ENCODE measurements at places on chromosomes 4 and X.

GRCh38 chrX:150477371-150477770, 91.0 kb upstream of the MTM1 start:
- no peak for DNase-seq

GRCh38 chrX:47143894-47144625, 442 bp downstream of the NDUFB11 start:
- no peak for DNase-seq

DNA sequence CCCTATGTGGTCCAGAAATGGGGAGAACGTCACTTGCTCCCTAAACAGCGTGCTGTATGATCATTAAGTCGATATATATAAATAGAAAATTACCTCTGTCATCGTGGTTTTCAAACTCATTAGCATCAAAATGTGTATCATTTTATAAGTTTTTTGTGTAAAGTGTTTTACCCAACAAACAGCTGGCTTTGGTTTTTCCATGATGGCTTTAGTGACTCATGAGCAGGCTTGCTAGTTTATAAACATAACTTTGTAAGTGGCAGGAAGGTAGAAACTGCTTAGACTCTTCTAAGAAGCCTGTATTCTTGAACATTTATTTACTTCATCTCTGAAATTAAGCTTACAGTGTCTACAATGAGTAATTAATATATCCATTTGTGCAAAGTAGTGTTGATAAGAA, 108.4 kb upstream of the DIPK2B start:
- DNase-seq = no peak

DNA sequence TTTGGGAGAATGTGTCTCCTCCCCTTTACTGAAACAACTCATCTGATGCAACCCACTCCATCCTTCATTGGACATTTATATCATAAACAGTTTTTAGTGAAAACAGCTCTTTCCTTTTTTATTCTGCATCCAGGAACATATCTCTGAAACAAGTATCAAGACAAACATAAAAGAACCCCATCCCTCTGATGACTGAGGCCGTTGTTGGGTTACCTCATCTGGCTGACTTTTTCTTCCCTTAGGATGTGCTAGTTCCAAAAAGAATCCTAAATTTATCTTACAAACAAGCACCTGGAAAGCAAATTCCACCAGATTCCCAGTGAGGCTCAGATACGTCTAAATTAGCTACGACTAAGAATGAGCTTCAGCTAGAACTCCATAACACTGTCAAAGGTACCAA, 483.7 kb upstream of the INTU start:
- DNase-seq = no peak

DNA sequence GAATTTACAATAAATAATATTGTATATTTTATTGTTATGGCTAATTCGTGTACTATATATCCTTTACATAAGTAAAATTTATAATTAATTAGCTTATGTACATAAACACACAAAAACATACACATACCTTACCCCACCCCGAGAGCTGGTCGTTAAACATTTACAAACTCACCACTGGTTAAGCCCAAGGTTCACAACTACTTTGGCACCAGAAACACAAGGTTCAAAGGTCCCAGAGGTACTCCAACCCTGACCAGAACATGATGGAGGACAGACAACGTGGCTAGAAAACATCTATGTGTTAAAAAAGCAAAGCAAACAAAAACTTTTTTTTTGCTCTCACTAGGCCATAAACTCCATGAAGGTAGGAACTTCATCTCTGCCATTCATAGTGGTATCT, 37.7 kb downstream of the SLC25A5 start:
- no peak for DNase-seq

- DNase-seq = no peak
Measured at GRCh38 chr4:57265831-57266582, 155.8 kb upstream of the IGFBP7 start.

GRCh38 chrX:118807151-118808017, 16.2 kb upstream of the ZCCHC12 start:
- DNase-seq = no peak

DNA sequence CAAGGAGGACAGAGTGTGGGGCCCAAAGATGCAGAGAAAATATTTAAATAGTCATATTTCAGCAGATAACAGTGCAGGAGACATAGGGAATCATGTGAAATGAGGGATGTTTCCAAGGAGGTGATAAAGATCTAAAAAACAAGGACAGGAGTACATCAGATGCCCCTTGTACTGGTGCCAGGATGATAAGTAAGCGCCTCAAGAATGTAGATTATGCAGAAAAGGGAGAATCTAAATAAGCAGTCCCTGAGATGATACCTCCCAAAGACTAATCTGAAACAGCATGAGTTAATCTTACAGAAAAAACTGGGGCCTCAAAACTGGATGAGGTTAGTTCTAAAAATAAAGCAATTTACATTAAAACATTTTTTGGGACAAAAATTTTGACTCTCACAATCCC, 136.1 kb upstream of the WDFY3 start:
- no peak for DNase-seq

- DNase-seq = no peak
Measured at GRCh38 chrX:12076046-12076445, 62.2 kb upstream of the FRMPD4 start.

DNA sequence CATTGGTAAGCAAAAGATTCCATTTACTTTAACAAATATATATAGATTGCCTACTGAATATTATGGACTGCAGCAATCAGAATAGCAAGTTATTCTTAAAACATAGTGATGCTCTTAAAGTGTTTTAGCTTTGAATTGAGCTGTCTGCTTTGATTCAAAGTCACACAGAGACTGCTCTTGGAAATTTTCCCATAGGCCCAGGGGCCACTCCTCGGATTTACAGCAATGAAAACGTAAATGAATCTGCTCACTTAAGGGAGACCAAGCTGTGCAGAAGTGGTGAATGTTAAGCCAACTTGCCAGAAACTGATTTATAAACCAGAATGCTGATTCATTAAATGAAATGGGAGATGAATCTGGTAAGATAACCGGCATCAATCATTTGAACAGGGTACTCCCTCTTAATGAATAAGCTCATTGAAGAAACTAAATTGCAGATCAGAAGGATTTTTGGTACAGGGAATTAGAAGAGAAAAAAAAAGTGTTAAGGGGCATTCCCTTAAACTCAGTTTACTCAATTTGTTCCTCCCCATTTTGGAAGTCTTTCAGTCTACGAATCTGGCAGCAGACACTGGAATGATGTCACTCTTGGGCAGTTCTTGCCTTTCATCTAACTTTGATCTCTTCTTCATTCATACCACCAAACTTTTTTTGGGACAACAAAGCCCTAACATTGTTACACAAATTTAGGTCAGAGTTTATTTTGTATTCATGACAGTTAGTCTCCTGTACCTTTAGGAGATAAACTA, 363.3 kb upstream of the MAGEB2 start:
- DNase-seq = no peak

DNA sequence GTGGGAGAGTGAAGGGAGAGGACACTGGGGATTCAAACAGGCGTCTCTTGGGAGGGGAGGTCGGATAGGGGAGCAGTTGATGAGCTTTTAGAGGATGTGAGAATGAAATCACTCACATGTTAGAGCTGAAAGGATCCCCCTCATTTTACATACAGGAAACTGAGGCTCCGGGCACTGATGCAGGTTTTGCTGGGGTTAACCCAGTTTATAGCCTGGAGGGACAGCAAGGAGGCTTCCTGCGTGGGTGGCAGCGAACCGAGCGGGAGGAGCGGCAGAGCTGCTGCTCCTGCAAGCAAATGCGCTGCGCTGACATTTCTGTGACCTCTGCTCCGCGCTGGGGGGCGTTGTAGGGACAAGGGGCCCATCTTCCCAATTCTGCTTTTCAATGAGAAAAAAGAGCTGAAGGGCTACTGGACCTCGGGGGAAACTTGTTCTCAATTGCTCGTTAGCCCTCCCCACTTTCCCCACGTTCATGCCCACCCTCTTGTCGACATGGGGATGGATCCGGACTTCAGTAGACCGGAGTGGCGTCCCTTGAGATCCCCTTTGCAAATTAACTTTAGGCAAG, 1.2 kb upstream of the NEUROG2 start:
- no peak for DNase-seq

DNA sequence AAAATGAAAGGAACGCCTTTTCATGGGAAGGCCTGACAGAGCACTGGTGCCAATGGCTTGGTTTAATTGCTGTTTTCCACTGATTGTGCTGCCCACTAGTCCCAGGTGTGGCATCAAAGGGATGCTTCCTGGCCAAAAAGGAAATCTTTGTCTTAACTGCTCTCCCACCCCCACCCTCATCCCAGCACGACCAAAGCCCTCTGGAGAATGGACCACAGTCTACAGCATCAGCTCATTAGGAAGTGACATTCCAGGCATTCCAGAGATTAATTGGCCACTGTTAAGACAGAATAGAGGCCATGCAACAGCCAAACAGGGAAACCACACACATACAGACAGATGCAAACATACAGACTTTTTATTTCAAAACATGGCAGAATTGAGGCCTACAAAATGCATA, 143.2 kb downstream of the LHFPL1 start:
- DNase-seq = no peak

DNA sequence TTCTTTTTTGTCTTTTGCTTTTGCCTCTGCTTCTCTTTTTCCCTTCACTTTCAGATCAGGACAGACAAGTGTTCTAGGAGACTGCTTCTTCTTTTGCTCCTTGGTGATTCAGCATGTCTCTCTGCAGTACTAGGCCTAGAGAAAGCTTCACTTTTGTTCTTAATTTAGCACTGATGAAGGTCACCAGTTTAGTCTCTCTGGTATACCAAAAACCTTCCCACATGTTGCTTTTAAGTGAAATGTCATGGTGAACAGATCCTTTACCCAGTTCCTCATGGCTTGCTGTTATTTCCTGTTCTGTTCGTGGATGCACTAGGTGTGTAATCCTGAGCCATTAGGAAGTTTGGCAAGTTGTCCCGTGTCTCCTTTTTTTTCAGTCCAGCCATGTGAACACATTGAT, 53.3 kb downstream of the NBDY start:
- DNase-seq = no peak

DNA sequence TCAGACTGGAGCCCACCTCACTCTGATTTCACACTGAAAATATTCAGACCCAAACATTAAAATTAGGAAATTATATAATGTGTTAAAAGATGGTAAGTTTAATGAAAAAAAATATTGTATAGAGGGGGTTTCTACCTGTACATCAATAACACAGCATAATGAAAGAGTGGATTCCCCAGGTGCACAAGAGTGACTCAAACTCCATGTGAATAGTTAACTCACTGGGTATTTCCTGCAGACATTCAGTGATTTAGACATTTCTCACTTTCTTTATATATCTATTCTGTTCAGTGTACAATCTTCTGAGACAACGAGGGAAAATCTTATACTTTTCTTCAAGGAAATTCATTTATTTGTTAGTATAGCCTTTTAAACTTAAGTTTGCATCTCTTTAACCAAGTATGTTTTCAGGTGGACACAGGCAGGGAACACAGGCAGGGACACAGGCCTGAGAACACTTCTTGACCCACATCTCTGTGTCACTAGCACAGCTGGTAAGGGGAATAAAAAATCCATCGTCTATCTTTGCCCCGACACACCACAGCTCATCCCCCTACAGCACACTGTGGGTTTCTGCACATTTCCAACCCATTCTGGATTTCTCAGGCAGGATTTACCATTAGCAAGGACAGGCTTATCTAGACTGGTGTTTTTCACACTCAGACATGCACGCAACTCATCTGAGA, 525.5 kb upstream of the BOD1L1 start:
- DNase-seq = no peak

DNA sequence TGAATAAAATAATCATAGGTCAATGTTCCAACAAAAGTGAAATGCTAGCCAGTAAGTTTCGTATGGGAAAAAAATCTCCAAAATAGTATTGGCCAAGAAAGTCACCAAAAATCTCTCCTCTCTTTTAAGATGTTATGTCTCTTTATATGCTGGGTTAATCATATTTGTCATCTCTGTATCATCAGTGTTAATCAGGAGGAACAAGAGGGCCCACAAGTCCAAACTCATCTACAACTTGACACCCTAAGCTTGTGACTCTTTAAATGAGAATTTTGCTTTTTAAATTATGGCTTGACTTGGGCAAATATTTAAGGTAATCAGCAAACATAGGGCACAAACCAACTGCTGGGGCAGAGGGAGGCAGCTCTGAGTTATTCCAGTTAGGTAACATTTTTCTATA, 75.5 kb downstream of the AMMECR1 start:
- DNase-seq = no peak

DNA sequence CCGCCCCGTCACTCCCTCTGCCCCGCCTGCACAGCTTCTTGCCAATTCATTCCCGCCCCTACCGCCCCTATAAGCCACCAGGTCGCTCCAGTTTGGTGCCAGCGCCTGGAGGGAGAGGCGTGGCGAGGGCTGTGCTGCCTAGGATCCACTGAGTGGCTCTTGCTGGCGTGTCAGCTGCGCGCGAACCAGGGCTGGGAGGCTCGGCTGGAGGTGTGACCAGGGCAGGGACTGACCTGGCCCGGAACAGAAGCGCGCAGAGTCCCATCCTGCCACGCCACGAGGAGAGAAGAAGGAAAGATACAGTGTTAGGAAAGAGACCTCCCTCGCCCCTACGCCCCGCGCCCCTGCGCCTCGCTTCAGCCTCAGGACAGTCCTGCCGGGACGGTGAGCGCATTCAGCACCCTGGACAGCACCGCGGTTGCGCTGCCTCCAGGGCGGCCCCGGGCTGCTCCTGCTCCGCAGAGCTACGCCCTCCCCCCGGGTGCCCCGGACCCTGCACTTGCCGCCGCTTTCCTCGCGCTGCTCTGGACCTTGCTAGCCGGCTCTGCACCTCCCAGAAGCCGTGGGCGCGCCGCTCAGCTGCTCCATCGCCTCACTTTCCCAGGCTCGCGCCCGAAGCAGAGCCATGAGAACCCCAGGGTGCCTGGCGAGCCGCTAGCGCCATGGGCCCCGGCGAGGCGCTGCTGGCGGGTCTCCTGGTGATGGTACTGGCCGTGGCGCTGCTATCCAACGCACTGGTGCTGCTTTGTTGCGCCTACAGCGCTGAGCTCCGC, at the start of gene GPR78:
Gene GPR78 (plus strand): TSS at position 72 of the 773 bp plus-strand sequence. CDS start 591 bp downstream, at position 663.
- DNase-seq = no peak

DNA sequence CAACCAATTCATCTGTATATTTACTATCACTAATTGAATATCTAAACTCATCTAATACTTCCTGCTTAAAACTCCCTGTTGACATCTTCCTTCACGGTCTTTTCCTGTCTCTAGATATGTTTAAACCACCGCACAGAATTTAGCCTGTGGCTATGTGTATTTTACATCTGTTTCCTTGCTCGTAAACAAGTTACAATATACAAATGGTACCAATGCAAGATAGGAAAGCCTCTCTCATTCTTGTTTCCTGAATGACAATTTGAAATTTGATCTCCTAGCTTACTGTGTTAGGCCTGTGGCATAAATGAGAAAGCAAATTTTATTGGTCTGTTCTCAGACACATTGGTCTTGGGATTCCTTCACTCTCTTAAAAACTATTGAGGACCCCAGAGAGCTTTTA, 89.7 kb upstream of the PCDH7 start:
- DNase-seq = no peak

- peak; percentile 13 for DNase-seq
Measured at GRCh38 chr4:72302981-72303704, 265.9 kb downstream of the ADAMTS3 start.

DNA sequence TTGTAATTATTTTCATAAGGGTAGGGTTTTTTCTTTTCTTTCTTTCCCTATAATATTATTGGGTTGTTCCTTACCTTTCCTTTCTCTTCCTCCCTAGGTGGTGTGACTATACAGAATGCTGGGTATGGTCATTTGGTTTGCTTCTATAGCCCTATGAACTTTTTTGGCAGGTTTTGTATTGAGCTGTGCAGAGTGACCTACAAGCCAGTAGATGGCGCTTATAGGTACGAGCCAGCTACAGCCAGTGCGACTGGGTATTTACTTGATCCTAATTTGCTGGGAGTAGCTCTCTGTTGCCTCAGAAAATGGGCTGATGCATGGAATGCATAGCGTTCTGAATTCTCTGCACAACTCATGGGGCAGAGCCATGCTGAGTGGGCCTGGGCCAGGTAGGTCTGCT, 423.3 kb downstream of the MAGEE1 start:
- no peak for DNase-seq

GRCh38 chr4:7989654-7990053, 50.0 kb upstream of the AFAP1 start:
- DNase-seq = no peak
